ENCODE measurements at places on chromosomes 1 and 21. TPM values are rescaled to one million over a fixed set of nuclear protein-coding genes. Genes with fewer than 3 reads are reported as not detected.

The KCNQ4 gene
- not detected for total RNA-seq

The GNB1 gene
- total RNA-seq, result 91.3 TPM

The ACBD3 gene
- 105 TPM for total RNA-seq

The DUSP23 gene
- 9.8 TPM for total RNA-seq

The C1orf226 gene
- 0.78 TPM for total RNA-seq

The S100A2 gene
- total RNA-seq, result 3.1 TPM

The YARS1 gene
- 119 TPM for total RNA-seq

The LHX4 gene
- total RNA-seq, result not detected

The HTR6 gene
- total RNA-seq, result not detected

The RUNX3 gene
- not detected for total RNA-seq

The RNF115 gene
- total RNA-seq, result 26.3 TPM

The SDC3 gene
- total RNA-seq, result 23.7 TPM

The PEAR1 gene
- 5.5 TPM for total RNA-seq

The RIMS3 gene
- 0.52 TPM for total RNA-seq

The UBXN10 gene
- 0.32 TPM for total RNA-seq

The SYPL2 gene
- 0.22 TPM for total RNA-seq

The KRTAP12-2 gene
- not detected for total RNA-seq

The INSRR gene
- under 0.01 TPM for total RNA-seq

The HTR1D gene
- total RNA-seq, result 0.11 TPM

The LCA5L gene
- 3.6 TPM for total RNA-seq

The PRAMEF9 gene
- total RNA-seq, result not detected

The SERPINC1 gene
- total RNA-seq, result not detected

The USH2A gene
- total RNA-seq, result under 0.01 TPM

The DISP1 gene
- total RNA-seq, result 7.2 TPM

The DIRAS3 gene
- total RNA-seq, result 0.43 TPM

The MAN1A2 gene
- total RNA-seq, result 53.2 TPM

The KIF26B gene
- 0.78 TPM for total RNA-seq

The NFASC gene
- total RNA-seq, result 69.4 TPM

Measured in articular chondrocyte of knee joint (primary cell).